ENCODE measurements at places on chromosomes 2 and 18. TPM values are rescaled to one million over a fixed set of nuclear protein-coding genes. Genes with fewer than 3 reads are reported as not detected.

DNA sequence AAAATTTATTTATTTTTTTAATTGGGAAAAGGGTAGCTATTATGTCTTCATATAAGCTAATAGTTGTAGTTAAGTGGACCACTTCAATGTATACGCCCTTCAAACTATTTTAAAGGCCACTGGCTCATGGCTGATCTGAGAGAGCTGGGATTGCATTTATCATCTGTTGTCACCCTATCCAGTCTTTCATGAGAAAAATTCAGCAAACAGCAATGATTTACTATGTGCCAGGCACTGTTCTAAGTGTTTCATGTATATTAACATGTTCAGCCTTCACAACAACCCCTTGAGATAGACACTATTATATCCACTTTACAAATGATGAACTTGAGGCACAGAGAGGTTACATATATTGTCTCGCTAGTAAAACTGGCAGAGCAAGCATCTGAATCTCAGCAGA is 66.1 kb upstream of the ZNF397 start:
- no peak for DNase-seq

DNA sequence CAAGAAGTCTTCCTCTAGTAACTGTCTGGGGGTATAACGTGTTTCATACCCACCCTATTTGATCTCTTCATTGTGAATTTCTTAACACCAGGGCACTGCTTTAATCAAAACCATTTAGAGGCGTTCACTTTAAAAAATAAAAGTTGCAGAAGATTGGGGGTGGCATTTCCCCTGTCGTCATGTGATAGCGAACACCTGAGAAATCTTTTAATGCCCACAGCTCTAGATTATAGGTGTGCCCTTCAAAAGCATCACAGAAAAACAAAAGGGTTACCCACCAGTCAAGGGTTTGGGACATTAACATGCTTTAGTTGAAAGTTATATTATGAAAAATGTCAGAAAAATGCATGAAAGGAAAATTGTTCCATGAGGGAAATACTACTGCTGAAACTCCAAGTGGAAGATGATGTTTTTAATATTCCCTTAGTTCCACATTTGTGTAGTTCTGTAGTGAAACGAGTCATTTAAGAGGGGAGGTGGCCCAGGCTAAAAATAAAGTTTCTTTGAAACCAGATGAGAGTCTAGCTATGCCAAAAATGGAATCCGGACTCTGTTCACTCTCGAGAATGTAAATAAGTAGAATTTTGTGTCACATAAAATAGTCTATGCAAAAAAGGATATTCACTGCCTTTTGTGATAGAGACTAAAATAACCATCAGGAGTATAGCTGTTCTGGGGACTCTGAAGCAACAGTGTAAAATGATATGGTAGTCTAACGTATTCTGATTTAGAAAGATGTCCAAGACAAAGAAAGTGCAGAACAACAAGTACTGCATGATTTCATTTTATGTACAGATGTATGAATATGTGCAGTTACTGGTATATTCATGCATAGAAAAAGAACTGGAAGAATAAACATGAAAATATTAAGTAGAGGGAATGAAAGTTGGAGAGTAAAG is 95.3 kb downstream of the TMEM247 start:
- no peak for DNase-seq

DNA sequence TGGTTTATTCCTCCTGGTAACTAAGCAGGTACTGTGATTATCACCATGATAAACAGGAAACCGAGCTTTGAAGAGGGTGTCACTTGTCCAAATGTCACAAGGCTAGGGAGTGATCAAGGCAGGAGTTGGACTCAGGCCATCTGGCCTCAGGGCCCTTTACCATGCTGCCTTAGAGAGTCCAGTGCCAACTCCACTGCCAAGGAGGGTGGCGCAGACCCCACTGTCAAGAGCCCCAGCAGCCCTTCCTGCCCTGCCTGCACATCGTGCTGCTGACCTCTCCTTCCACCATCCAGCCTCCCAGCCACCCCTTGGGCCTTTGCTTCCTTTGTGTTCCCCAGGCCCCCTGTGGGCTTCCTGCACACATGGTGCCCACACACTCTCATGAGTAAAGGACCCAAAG is 48.3 kb downstream of the TNS1 start:
- DNase-seq = no peak

- no peak for DNase-seq
Measured at GRCh38 chr2:85583667-85584353, 421 bp upstream of the VAMP5 start.

- DNase-seq = no peak
Measured at GRCh38 chr2:74877781-74878433, 44.0 kb downstream of the HK2 start.

DNA sequence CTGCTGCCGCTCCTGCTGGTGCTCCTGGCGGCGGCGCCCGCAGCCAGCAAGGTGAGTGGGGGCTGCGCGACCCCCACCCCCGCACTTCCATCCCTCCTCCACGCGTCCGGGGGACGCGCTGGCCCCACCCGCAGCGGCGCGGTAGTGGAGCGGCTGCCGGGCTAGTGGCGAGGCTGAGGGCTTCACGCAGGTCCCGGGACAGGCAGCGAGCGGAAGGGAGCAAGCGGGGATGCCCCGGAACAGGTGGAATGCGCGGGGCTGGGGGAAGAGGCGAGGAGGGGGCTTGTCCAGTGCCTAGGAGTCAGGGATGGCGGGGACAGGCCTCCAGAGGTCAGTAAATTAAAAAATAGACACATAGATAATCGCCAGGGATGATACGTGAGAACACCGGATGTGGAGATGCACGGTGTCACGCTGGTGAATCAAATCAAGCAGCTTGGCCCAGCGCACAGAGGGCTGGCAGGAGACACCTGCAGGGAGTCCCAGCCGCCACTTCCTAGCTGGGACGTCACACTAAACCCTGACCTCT is 403 bp downstream of the COL4A3 start:
- no peak for DNase-seq

The LIMS3 gene
- total RNA-seq = 3.2 TPM

The FAM161A gene
- 2.8 TPM for total RNA-seq

The SGPP2 gene
- total RNA-seq = 0.20 TPM

All from astrocyte (in vitro differentiated cells and primary cell).